HT-29 (cell line): ENCODE measurements at places on chromosomes 2 and 18. TPM values are rescaled to one million over a fixed set of nuclear protein-coding genes. Genes with fewer than 3 reads are reported as not detected.

GYPC gene
- not detected in 2 replicates for total RNA-seq

VSNL1 gene
- total RNA-seq, result not detected in 2 replicates

AQP12B gene
- not detected in 2 replicates for total RNA-seq

YWHAQ gene
- 294 and 342 TPM in 2 replicates for total RNA-seq

PRSS56 gene
- not detected in 2 replicates for total RNA-seq

CELF4 gene
- total RNA-seq, result not detected in 2 replicates

NEDD4L gene
- total RNA-seq, result 78.2 and 83.9 TPM in 2 replicates

D2HGDH gene
- total RNA-seq, result 50.3 and 53.7 TPM in 2 replicates

COL5A2 gene
- total RNA-seq, result 0.21 TPM in 1 of 2 replicates, not detected in the other

COL4A4 gene
- total RNA-seq, result not detected in 2 replicates

SERPINB5 gene
- 12.9 and 13.4 TPM in 2 replicates for total RNA-seq

PTMA gene
- total RNA-seq, result 1,191 and 1,224 TPM in 2 replicates

DHRS9 gene
- 0.33 and 0.57 TPM in 2 replicates for total RNA-seq

UGT1A10 gene
- total RNA-seq, result 140 and 150 TPM in 2 replicates

TYMS gene
- total RNA-seq, result 49.2 and 56.4 TPM in 2 replicates

ONECUT2 gene
- total RNA-seq, result 6.6 and 8.6 TPM in 2 replicates

UGT1A4 gene
- total RNA-seq, result 3.4 and 3.9 TPM in 2 replicates
